ENCODE measurements at places on chromosomes 4 and X. TPM values are rescaled to one million over a fixed set of nuclear protein-coding genes. Genes with fewer than 3 reads are reported as not detected.

The SPACA5 gene
- not detected for total RNA-seq

The FTSJ1 gene
- 41.1 TPM for total RNA-seq

The SHOX gene
- not detected for total RNA-seq

The MAGEB2 gene
- not detected for total RNA-seq

The C1QTNF7 gene
- total RNA-seq, result not detected

The ARHGAP36 gene
- total RNA-seq, result not detected

The TMPRSS11E gene
- total RNA-seq, result not detected

The PRRG1 gene
- 14.0 TPM for total RNA-seq

The ERCC6L gene
- 9.7 TPM for total RNA-seq

The ARL9 gene
- total RNA-seq, result 0.26 TPM

The ARAP2 gene
- total RNA-seq, result 3.9 TPM

The CCDC160 gene
- total RNA-seq, result 0.37 TPM

The GPR82 gene
- total RNA-seq, result not detected

The GABRG1 gene
- not detected for total RNA-seq

The CSN1S1 gene
- total RNA-seq, result not detected

The S100G gene
- not detected for total RNA-seq

The ENPEP gene
- 4.7 TPM for total RNA-seq

The ATP10D gene
- 44.5 TPM for total RNA-seq

DNA sequence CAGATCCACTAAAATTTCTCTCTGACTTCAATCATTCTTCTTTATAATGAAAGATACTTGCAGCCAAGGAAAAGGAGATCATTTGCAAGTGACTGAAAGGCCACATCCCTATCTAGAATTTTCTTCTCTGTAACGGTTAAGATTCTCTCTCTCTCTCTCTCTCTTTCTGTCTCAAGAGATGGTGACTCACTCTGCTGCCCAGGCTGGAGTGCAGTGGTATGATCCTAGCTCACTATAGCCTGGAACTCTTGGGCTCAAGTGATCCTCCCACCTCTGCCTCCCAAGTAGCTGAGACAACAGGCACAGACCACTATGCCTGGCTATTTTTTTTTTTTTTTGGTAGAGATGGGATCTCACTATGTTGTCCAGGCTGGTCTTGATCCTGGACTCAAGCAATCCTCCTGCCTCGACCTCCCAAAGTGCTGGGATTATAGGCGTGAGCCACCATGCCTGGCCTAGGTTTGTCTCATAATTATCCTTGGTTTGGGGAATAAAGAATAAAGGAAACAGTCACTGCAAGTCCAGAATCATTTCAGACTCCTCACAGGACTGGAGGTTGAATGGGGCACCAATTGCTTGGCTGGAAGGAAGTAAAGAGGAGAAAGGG lies 33.3 kb upstream of the GALNT7 start:
- no peak for DNase-seq
- H3K4me3 ChIP-seq, result no peak overlapping the region
- H3K4me1 ChIP-seq, result no peaks in the 10 kb centered on the region

GRCh38 chr4:96833831-96834230 lies 993.9 kb downstream of the PDHA2 start:
- H3K4me1 ChIP-seq, result no peaks in the 10 kb centered on the region
- no peak for DNase-seq
- H3K27me3 ChIP-seq, result no peaks in the 10 kb centered on the region

DNA sequence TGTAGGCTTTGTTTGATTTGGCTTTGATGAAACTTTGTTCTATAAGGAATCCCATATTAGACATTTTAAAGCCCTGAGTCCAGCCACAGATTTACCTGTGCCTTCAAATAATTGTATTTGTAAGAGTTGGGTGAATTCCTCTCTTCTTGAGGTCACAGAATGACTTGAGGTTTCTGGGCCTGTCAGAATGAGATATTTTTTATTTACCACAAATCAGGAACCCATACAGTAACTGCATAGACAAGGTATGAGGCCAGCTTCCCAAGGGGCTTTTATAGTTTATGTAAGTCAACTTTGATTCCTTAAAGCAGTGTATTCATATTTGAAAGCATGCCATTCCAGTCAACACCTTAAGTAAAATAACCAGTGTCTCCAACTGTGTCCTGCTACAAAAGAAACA lies 29.1 kb upstream of the CXCL3 start:
- no peak overlapping the region for H3K4me3 ChIP-seq
- H3K36me3 ChIP-seq, result no peaks in the 10 kb centered on the region
- H3K27me3 ChIP-seq, result no peaks in the 10 kb centered on the region
- H3K4me1 ChIP-seq, result peaks cover 26% of the 10 kb centered on the region
- no peak for DNase-seq
- no peak overlapping the region for H3K27ac ChIP-seq

- no peaks in the 10 kb centered on the region for H3K4me1 ChIP-seq
- DNase-seq, result no peak
- no peak overlapping the region for H3K4me3 ChIP-seq
- H3K27ac ChIP-seq, result no peak overlapping the region
- H3K27me3 ChIP-seq, result no peaks in the 10 kb centered on the region
These were observed 1413.6 kb downstream of the PCDH7 start for GRCh38 chr4:32133734-32134133.

DNA sequence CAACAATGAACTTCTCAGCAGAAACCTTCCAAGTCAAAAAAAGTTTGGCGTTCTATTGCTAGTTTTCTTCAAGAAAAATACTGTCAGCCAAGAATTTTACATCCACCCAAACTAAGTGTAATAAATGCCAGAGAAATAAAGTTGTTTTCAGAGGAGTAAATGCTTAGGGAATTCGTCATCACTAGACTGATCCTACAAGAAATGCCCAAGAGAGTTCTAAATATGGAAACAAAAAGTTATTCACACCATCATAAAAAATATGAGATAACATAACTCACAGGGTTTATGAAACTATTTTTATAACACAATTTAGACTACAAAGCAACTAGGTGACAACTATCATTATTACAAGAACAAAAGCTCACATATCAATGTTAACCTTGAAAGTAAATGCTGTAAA lies 259.5 kb upstream of the GABRA2 start:
- H3K4me1 ChIP-seq, result peaks cover 7% of the 10 kb centered on the region
- H3K27ac ChIP-seq, result no peak overlapping the region
- no peaks in the 10 kb centered on the region for H3K36me3 ChIP-seq
- H3K27me3 ChIP-seq, result no peaks in the 10 kb centered on the region

- no peak overlapping the region for H3K27ac ChIP-seq
- DNase-seq, result no peak
- H3K27me3 ChIP-seq, result no peaks in the 10 kb centered on the region
- no peak overlapping the region for H3K4me3 ChIP-seq
These were observed 4.3 kb downstream of the EPHA5 start for GRCh38 chr4:65665771-65666523.

GRCh38 chr4:44494810-44495701 lies 46.4 kb upstream of the KCTD8 start:
- no peaks in the 10 kb centered on the region for H3K36me3 ChIP-seq
- H3K4me1 ChIP-seq, result no peaks in the 10 kb centered on the region
- no peak overlapping the region for H3K4me3 ChIP-seq
- H3K27me3 ChIP-seq, result no peaks in the 10 kb centered on the region

GRCh38 chr4:61511716-61512488 lies 311.8 kb downstream of the ADGRL3 start:
- H3K27ac ChIP-seq, result no peak overlapping the region
- H3K4me3 ChIP-seq, result no peak overlapping the region
- H3K36me3 ChIP-seq, result no peaks in the 10 kb centered on the region
- no peak for DNase-seq
- H3K27me3 ChIP-seq, result no peaks in the 10 kb centered on the region

GRCh38 chr4:172995161-172995560 lies 173.4 kb upstream of the GALNT7 start:
- H3K36me3 ChIP-seq, result no peaks in the 10 kb centered on the region
- H3K27me3 ChIP-seq, result no peaks in the 10 kb centered on the region
- DNase-seq, result no peak
- no peak overlapping the region for H3K4me3 ChIP-seq
- no peak overlapping the region for H3K27ac ChIP-seq

GRCh38 chrX:23756165-23756564 lies 13.1 kb upstream of the ACOT9 start:
- H3K27ac ChIP-seq, result no peak overlapping the region
- H3K4me1 ChIP-seq, result no peaks in the 10 kb centered on the region
- no peaks in the 10 kb centered on the region for H3K36me3 ChIP-seq

GRCh38 chr4:40144716-40145115 lies 52.1 kb upstream of the RHOH start:
- no peak overlapping the region for H3K27ac ChIP-seq
- no peaks in the 10 kb centered on the region for H3K27me3 ChIP-seq
- no peak for DNase-seq
- no peak overlapping the region for H3K4me3 ChIP-seq
- no peaks in the 10 kb centered on the region for H3K36me3 ChIP-seq

DNA sequence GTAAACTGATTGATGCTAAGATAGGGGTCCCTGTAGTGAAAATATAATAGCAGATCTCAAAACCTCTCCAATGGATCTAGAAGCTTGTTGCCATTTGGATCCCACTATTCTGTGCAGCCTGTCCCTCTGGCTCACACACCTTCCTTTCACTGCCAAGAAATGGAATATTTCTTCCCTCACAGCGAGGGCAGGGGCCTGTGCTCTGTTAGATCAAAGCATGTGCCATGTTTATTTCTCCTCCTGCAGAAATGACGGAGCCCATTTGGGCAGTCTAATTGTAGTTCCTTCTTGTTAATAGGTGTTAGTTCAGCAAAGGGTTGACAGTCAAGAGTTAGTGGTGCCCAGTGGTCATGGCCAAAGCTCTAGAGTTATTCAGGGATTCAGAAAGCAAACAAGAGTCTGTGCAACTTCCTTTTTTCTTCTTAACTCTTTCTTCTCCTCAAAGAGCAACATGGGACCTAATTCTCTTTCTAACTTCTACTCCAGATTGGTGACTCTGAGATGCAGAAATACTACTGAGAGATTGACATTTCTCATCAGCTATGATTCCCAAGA lies 106.8 kb downstream of the STOX2 start:
- H3K4me1 ChIP-seq, result no peaks in the 10 kb centered on the region
- no peak for DNase-seq
- no peaks in the 10 kb centered on the region for H3K27me3 ChIP-seq
- H3K4me3 ChIP-seq, result no peak overlapping the region
- H3K27ac ChIP-seq, result no peak overlapping the region
